ENCODE measurements at places on chromosomes 16 and 17.

DNA sequence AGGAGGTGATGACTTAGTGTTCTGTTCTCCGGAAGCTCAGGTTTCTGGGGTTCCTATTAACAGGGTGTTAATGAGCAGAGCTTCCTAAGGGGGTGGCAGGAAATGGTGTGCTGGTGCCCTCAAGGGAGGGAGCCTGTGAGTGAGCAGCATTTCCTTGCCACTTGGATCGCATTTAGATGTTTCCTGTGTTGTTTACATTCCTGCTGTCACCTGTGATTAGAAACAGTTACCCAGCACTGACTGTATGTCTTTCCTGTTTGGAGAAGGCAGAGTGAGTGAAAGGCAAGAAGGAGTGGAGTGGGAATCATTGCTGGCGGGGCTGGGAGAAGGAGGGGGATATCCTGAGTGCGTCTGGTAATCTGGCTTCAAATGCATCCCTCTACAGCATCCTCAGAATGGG is 214.6 kb downstream of the CCDC182 start:
- no peak for DNase-seq

DNA sequence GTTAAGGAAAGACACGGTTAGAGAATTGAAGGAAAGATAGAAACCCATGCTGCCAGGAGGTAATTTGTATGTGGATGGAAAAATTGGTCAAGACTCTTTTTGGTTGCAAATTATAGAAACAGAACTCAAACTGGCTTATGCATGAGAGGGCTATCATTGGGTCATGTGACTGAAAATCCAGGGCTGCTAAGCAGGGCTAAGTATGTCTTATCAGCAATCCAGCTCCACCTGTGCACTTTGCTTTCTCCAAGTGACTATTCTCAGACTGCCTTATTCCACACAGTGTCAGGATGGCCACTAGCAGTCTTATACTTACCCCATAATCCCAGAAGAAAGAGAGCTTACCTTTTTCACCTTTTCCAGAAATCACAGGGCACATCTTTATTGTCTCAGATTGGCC is 113.5 kb downstream of the CBLN1 start:
- DNase-seq: no peak

DNA sequence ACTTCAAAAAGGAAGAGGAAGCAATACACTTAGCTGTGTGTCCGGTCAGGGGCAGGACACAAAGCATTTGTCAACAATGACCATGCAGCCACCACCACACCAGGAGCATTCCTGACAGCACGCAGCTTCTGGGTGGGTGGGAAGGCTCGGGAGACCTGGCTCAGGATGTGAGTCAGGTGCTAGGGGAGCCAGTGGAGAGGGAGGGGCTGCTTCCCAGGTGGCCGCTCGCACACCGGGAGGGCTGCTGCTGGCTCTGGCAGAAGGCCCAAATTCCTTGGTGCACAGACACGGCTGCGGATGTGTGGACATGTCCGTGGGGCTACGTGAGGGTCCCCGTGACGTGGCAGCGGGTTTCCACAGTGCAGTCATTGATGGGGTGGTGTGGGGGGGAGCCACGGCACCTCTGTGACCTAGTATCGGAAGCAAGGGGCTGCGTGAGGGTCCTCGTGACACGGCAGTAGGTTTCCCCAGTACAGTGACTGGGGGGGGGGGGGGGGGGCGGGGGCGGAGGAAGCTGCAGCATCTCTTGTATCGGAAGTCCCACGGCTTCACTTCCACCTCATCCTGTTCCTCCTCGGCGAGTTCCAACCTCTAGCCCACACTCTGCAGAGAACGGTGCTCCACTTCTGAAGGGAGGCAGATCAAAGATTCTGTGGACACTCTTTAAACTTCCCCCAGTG is 112.8 kb downstream of the ZNF778 start:
- DNase-seq: peak; percentile 45

DNA sequence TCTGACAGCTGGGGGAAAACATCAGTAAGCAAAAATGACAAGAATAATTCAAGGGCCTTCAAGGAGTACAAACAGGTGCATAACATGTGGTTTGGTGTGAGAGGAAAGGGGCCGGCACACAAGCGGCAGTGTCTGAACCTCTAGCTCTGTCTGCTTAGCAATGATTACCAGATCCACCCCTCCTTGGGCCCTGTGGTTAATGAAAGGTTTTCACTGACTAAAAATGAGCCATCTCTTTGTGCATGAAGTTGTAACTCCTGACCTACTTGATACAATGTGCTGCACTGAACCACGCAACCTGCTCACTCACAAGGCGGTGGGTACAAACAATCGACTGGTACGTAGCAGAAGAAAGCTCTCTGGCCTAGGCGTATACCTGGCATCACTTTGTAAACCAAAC is 15.1 kb downstream of the FAM117A start:
- no peak for DNase-seq

GRCh38 chr16:7866144-7866543 is 533.5 kb downstream of the RBFOX1 start:
- DNase-seq: no peak

GRCh38 chr16:87653234-87653633 is 50.9 kb downstream of the JPH3 start:
- DNase-seq: no peak

GRCh38 chr17:81515530-81516041 is 3.0 kb upstream of the ACTG1 start:
- DNase-seq: no peak

DNA sequence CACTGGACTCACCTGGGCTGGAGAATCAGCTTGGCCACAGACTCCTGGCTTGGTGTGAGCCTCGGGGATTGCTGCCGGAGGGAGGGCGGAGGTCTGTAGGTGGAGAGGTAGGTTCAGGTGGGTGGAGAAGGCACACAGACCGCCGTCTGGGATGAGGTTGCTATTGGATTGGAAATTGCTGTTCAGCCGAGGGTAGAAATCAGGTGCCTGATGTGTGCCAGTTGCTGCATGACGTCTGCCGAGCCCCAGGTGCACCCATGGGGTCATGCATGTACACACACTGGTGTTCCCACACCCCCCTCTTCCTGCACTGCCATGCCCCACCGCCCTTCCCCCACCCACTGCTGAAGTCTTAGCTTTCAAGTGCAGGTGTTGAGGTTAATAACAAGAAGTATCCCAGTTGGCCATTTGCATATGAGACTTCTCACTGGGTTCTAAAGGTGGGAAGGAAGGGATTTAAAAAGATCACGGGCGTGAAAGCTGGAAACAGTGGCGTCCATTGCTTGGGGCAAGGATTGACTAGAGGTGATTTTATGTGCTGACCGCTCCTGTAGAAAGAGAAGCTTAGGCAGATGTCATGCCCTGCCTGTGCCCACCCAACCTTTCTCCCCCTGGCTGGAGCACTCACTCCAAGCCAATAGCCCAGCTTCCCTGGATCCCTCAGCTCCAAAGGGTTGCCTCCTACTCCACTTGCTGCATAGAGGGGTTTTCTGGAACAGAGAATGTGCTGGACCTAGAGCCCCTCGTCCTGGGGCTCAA is 193.6 kb downstream of the CCDC182 start:
- DNase-seq: no peak

- DNase-seq: peak; percentile 22
Observed at GRCh38 chr17:77836557-77837041, 121.9 kb upstream of the TNRC6C start.

- no peak for DNase-seq
Observed at GRCh38 chr16:81353895-81354294, 39.1 kb downstream of the GAN start.

- peak; percentile 82 for DNase-seq
Observed at GRCh38 chr17:20992987-20993862, 49.6 kb downstream of the USP22 start.

DNA sequence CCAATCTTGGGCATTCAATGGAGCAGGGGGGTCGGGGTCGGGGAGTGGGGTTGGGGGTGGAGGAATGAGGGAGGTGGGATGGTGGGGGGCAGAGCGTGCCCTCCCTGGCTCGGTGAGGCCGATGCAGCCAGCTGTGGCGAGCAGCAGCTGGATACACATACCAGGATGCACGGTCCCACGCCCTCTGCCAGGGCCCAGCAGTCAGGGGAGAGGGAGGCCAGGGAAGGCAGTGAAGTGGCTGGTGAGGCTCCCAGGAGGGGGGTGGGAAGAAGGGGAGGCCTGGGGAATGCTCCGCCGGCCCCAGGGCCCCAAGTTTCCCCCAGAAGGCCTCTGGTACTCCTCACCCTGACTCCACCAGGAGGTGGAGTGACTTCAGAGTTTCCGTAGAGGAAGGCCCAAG is 77.6 kb upstream of the LHX1 start:
- DNase-seq: no peak

GRCh38 chr17:7573324-7574080 is 5.9 kb upstream of the CD68 start:
- DNase-seq: peak; percentile 91

DNA sequence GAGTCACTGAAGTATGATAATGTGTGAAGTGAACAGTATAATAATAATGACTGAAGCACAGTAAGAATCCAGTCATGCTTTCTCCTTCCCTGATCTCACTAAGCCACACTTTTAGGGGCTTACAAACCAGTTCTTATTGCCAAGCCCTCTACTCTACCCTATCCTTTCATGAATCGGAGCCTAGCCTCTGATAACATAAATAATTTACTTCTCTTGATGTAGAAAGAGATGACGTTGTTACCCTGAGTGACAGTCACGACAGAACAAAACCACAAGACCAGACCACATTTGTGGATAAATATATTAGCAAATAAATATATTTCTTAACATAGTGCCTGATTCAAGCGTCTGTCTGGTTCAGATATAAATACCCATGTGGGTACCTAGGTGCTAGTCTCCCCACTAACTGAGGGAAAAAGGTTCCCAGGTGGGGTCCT is 1.4 kb upstream of the SUPT4H1 start:
- no peak for DNase-seq

DNA sequence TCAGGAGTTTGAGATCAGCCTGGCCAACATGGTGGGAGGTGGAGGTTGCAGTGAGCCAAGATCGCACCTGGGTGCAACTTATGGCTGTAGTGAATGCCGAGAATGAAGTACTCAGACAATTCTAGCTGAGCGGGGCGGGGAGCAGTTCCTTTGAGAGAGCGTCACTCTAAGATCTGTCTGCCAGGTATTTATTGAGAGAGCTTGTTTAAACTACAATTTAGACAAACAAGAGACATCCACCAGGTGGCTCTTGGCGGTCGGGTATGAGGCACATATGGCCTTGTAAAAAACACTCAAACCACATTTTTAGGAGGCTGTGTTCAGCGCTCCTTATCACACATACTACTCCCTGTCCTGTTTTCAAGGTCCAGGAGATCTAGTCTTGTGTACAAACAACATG is 40.6 kb upstream of the CDH1 start:
- DNase-seq: no peak

DNA sequence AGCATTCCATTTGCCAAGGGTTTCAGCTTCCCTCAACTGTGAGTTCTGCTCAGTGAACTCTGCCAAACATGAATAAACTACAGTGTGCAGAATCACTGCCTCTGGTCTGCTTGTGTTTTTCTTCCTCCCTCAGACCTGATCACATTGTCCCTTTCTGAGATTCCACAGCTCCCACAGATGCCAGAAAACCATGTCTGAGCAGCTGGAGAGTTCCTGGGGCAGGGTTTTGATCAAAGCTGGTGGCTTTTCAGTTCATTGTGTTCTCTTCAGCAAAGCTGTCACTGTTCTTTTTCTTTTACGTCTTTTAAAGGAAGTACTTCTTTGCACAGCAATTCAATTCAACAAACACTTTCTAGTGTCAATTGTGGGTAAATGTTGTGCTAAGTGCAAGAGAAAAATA is 555.8 kb downstream of the RBFOX1 start:
- DNase-seq: no peak

GRCh38 chr17:69760562-69760961 is 314.5 kb upstream of the KCNJ16 start:
- DNase-seq: no peak

DNA sequence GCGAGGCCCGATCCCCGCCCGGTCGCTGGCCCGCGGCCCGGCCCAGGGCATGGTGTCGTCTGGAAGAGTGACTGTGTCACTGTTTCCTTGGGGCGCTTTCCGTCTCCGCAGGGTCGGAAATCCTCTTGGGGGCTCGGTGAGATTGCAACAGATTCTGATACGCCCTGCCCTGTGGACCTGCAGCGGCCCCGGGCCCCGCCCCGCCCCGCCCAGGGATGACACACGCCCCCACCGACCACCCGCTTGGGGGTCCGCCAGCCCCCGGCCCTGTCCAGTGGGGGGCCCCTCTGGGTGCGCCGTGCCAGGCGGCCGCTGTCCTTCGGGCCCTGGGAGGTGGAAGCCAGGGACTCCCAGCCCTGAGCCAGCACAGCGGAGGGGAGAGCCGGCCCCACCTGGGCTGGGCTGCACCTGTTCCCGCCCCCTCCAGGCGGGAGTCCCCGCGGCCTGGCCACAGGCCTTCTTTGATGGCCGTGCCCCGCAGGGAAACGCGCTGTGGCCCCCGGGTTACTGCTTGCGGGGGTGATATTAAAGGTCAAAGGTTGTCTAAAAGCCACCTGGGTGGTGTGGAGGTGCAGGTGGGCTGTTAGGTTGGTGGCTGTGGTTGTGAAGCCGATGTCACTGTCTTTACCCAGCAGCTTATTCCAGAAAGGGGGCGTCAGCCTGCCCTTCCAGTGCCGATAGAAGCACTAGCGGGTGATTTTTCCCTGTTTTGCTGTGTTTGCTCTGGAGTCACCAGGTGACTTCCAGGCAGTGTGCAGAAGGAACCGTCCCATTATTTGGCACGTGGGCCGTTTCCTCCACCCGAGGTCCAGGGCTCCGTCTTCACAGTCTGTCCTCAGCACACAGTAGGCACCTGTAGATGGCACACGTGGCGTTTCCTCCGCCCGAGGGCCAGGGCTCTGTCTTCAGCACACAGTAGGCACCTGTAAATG is 752 bp downstream of the TBC1D24 start:
- no peak for DNase-seq

- no peak for DNase-seq
Observed at GRCh38 chr16:642189-643049, 791 bp downstream of the MCRIP2 start.

- no peak for DNase-seq
Observed at GRCh38 chr16:54055864-54056263, 230.7 kb downstream of the IRX3 start.

- DNase-seq: peak; percentile 33
Observed at GRCh38 chr16:51898872-51899271, 648.1 kb downstream of the TOX3 start.

- peak; percentile 11 for DNase-seq
Observed at GRCh38 chr17:13272296-13272695, 254.5 kb upstream of the ELAC2 start.

DNA sequence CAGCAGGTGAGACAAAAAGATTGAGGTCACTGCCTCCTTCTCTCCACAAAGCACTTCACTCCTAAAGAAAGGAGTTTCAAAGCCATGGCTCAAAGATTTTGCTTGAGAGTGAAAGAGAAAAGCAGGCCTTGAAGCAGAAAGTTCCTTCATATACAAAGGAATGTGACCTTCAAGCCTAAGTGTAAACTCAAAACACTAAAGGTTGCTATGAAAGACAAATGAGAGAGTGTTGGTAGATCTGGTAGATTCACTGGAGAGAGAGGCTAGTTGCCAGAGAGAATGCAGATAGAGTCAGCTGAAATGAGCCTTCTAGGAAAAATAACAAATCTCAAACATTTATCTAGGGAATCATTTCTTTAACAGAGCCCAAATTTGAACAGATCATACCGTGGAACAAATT is 305.2 kb downstream of the CDH8 start:
- DNase-seq: no peak

DNA sequence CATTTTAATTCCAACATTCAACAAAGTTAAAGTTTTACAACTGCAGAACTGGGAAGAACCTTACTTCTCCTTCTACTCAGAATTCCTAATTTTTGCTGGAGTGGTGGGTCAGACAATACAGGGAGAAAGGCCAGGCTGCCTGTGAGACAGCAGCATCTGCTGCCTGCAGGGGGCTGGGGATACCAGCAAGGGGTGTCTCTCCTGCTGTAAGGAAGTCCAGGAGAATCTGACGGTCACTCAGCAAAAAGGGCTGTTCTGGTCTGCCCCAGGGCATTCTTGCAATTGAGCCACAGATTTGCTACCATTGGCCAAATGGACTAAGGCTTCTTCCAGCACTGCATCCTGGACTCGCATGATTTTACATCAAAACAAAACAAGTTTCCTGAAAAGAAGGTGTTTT is 426.6 kb upstream of the CDH11 start:
- DNase-seq: peak; percentile 48
